ENCODE measurements at places on chromosomes 7 and 10.

- DNase-seq, result no peak
These were observed 157.9 kb downstream of the GFRA1 start for GRCh38 chr10:116115036-116115641.

- no peak for DNase-seq
These were observed 69.3 kb downstream of the ALOX5 start for GRCh38 chr10:45443101-45444009.

DNA sequence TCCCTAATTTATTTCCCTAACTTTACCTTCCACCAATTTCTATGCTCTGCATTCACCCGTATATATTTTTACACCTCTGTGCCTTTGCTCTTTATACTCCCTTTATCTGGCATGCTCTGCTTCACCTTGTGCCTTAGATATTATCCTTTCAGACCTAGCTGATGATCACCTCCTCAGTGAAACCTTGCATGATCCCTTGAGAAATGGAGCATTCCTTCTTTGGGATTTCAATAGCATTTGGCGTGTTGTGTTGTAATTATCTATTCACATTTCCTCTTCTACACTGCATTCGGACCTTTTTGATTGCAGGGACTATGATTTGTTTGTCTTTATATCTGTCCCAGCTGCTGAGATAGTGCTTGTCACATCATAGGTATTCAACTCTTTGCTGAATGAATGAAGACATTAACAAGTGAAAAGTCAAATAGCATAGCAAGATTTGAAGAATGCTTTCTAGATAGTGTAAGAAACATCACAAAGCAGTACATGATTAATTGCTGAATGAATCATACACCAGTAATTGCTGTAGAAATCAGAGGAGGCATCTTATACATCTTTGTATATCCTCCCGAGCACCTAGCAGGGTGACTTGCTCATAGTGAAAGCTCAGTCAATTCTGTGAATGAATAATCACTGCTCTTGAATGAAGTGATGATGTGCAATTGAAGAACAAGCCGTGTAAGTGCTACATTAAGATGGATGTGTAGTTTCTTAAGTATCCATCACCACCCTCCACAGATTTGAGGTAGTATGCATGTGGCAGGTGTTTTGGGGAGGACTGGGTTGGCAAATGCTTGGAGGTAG lies 2.0 kb upstream of the TM9SF3 start:
- peak; percentile 47 for DNase-seq

GRCh38 chr7:90298145-90299038 lies 22.7 kb downstream of the FAM237B start:
- DNase-seq, result no peak

DNA sequence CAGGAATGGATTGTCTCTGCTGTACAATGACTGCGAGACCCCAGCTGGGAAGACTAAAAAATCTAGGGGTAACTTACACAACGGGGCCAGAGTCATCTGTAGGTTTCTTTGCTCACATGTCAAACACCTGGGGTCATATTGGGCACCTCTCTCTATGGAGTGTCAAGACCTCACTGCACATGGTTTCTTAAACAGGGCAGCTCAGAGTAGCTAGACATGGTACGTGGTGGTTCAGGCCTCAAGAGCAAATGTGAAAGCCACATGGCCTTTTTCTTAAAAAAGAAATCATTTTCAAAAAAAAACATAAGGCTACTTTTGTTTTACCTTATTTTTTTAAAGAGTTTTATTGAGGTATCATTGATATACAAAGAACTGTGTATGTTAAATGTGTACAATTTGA lies 162.2 kb upstream of the ITGB1 start:
- no peak for DNase-seq

DNA sequence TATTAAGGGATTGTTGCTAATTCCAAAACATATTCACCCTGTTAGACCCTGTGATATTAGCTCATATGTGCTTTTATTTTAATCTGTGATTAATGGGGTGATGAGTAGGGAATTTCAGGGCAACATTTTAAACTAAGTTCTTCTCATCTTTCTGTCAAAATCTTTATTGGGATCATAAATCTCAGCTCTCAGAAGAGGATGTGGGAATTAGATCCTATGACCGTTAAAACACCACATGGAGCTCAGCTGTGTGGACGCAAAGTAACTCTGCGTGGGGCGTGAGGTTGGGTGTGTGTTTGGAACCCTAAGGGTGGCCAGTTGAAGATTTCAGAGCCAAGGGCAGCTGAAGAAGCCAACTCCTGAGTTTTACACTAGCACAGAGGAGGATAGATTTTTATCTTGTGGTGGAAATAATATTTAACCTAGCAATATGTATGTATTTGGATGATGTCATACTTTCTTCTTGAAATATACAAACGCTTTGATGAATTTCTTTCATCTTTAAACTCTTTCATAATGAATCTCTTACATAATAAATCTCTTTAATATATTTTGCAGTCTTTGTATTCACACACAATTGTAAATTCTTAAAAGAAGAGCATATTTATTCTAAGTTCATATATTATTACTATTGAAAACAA lies 64.4 kb downstream of the EPDR1 start:
- DNase-seq, result no peak

GRCh38 chr7:20798081-20798693 lies 11.5 kb upstream of the SP8 start:
- no peak for DNase-seq

DNA sequence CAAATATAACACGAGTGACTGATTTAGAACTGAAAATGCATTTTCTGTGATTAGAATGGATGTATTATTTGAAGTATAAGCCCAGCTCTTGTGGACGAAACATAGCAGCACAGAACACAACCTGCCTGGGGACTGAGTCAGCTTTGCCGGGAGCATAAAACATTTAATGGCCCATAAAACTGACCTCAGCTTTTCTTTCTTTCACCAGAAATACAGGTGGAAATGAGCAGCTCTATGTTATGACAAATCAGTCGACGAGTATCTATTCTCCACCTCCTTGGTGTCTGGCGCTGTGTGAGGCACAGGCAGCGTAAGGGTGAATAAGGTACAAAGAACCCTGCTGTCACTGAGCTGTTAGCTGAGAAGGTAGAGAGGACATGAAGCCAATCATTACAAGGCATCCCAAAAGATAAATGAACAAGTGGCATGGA lies 471.6 kb upstream of the AKR1E2 start:
- no peak for DNase-seq

DNA sequence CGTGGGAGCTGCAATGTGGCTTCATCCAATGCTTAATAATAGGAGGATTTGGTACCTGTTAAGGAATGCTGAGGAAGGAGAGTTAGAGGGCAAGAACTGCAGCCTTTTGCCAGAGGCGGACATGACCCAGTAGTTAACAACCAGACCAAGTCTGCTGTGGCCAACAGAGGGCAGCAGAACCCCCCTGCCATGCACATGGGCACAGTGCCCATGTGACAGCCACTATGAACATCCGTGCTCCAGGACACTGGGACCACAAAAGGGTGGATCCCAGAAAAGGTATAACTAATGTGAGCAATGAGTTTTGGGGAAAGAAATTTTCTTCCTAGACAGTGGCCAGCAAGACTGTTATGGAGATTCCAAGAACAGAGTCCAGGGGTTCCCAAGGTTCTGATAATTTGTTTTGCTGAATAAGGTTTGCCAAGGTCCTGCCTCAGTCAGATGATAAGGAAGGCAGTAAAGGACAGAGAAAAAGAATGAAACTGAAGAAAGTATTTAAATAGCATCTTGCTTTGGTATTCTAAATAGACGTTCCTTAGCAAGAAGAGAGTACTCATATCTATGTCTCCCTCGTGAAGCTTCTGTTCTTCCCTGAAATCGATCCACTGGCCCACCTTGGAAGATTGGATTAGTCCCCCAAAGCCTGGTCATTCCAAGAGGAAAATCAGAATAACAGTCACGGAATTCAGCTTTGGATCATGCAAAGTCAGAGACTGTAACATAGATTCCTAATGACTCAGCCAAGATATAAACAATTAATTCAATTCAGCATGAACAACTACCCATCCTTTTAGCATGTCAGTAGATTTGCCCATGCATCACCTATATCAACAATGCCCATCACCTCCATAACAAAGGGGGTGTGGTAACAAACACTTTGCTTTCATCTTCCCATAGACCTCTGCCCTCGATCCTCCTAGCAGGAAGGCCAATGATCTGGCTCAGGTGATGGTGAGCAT lies 56.0 kb downstream of the LGI1 start:
- DNase-seq, result peak; percentile 74

Measured in activated CD4-positive, alpha-beta T cell treated with anti-CD3 and anti-CD28 coated beads for 48 hours (primary cell).